ENCODE measurements at places on chromosomes 6 and 20. TPM values are rescaled to one million over a fixed set of nuclear protein-coding genes. Genes with fewer than 3 reads are reported as not detected.

GRCh38 chr6:166834049-166834448, 122.3 kb downstream of the RNASET2 start:
- no peak for DNase-seq

DNA sequence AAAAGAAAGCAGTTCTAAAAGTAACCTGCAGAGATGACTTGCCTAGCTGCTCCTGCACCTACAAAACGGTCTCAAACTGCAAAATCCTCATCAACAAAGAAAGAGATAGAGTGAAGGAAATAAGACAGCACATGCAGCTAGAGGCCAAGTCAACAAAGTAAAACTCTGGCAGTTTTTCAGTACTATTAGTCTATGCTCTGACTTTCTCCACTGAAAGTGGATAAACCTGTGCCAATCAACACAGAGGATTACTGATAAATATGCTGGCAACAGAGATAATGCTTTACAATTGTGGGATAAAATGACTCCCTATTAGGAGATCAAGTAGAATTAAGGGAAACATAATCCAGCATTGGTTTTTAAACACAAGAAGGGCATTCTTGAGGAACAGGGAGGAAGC, 13.4 kb downstream of the KIAA0319 start:
- DNase-seq: no peak

GRCh38 chr6:159801935-159802334, 1.9 kb downstream of the PNLDC1 start:
- DNase-seq: no peak

The BPIFB2 gene
- total RNA-seq: not detected

The FAM184A gene
- total RNA-seq: 1.5 TPM

DNA sequence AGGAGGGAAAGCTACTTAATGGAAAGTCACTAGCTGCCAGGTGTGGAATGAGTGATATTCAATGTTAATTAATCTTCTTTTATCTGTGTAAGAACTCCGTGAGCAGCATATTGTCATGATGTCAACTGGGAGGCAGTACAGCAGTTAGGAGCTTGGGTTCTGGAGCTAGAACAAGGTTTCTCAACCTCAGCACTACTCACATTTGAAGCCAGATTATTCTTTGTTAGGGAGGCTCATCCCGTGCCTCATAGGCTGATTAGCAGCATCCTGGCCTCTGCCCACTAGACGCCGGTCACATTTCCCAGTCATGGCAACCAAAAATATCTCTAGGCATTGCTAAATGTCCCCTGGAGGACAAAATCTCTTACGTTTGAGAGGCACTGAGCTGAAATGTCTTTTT, 41.2 kb downstream of the BCAS1 start:
- peak; percentile 21 for DNase-seq

The AFDN gene
- total RNA-seq: 32.0 TPM

GRCh38 chr6:25326126-25326525, 47.0 kb downstream of the CARMIL1 start:
- DNase-seq: no peak

DNA sequence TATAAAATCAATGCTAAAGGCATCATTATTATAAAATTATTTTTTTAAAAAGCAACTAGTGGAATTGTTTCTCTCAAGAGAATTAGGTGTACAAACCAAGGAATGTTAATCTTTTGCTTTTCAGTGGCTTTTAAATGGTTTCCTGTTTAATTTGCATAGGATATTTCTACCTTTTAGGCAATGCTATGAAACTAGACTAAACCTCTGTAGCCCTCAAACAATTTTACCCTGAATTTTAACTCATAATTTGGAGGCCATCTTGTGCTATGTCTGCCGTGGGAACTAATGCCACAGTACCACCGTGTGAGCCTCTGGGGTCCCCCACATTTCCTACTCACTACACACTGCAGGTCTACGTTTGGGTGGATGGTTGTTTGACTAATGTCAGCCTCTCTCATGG, 20.6 kb downstream of the PHACTR2 start:
- DNase-seq: no peak

DNA sequence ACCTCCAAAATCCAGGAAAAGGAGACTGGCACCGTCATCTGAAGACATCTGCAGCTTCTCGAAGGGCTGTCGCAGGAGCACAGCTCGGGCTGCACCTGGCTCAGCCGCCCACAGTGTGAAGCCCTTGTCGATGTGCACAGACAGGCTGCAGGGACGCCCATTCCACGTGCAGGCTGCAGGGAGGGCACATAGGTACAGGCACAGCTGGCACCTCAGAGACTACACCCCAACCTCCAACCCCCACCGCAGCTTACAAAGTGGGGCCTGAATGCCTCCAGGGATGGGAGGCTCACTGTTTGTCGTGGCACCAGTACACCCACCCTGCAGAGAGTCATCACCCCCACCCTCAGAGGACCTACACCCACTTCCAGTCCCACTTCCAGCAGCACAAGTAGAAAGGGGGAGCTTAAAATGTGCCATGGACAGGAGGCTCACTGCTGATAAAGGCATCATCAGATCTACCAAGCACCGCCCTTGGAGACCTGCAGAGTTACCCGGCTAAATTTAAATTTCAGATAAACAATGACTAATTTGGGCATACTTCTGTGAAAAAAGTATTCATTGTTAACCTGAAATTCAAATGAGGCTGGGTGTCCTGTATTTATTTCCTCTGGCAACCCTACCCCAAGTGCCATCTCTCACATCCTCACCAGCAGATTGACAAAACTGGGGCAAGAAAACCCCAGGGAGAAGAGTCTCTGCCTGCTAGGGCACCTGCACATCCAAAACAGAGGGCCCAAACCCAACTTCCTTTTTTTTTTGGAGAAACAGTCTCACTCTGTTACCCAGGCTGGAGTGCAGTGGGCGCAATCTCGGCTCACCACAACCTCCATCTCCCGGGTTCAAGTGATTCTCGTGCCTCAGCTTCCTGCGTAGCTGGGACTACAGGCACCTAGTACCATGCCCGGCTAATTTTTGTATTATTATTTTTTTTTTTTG, 7.7 kb upstream of the CDK5RAP1 start:
- no peak for DNase-seq

- DNase-seq: no peak
These were observed 74.8 kb upstream of the SHLD1 start for GRCh38 chr20:5675103-5676091.

DNA sequence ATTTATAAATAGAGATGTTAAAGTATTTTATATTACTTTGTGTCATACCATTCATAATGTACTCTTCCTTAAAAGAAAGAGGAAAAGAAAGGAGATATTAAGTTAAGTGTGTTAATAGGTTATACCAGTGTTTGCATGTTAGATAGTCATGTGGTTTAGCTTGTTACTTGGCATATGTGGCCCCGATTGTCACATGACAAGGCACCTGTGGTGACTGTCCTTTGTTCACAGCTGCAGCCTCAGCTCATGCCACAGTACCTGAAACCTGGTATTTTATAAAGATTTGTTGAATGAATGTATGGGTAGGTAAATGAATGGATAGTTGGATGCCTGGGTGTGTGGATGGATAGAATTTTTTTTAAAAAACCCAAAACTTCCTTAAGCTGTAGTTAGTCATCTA, 306.1 kb upstream of the FLRT3 start:
- DNase-seq: no peak

The IRF4 gene
- not detected for total RNA-seq

- DNase-seq: no peak
These were observed 21.5 kb downstream of the MANBAL start for GRCh38 chr20:37310951-37311350.

DNA sequence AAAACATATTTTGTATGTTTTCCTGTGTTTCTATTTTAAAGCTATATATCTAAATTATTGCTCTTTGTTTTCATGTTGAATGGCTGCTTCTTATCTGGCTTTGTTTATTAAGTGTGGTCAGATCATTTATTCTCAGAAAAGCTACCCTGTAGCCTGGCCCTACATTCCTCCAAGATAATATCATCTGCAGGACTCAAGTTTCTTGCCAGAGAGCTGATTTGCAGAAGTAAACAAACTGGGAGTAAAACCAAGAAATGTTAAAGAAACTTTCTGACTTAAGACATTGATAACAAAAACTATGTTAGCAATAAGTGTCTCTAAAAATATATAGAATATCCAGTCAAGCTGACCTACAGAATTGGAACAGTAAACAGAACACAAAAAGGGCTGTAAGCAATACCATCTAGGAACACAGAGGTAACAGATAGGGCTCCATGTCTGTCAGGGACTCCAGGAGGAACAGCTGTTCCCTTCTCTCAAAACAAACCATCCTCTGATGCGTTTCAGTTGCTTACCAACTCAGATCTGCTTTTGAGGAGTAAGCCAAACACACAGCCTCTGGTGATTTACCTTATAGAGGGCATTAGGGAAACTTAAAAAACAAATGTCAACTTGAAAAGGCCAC, 17.5 kb upstream of the CEP85L start:
- DNase-seq: peak; percentile 92

- peak; percentile 80 for DNase-seq
These were observed 83.8 kb upstream of the ELOVL5 start for GRCh38 chr6:53432318-53433161.

DNA sequence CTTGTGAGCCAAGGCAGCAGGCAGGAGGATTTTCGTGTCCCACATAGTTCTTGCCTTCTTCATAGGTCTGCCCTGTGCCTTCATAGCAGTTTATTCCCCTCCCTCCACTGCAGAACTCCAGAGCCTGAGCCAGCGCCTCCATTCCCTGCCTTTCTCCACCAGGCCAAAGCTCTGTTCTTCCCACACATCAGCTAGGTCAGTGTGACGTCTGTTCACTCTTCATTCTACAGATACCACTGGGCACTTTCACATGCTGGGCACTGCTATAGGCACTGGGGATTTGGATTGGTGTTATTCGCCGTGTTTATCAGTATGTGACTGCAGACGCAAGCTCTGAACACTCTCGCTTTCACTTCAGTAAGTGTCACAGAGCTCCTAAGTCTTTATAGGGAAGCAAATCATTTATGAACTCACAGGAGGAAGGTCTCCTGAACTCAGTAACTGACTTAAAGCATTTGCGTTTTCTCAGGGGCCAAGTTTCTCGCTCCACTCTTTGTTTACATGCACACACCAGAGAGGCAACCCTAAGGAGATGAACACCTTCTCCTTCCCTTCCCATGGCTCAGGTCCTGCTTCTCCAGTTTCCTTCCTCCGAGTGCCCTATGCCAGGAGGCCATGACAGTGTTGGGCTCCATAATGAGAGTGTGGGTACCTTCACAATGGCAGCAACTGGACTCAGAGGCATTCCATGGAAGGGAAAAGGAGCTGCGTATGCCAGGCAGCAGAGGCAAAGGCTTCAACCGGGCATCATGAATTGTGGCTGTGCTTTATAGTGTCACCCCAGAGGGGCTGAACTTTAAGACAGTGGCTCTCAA, 6.3 kb upstream of the APMAP start:
- no peak for DNase-seq

- no peak for DNase-seq
These were observed 36.2 kb upstream of the BTBD3 start for GRCh38 chr20:11881449-11881848.

The EDN1 gene
- 0.29 TPM for total RNA-seq
